Stimulated activated CD4-positive, alpha-beta T cell treated with anti-CD3 and anti-CD28 coated beads, Interleukin-1b, Interleukin-23, amount 100 ng/mL, for 24 hours (primary cell): ENCODE measurements at places on chromosomes 6 and 20.

DNA sequence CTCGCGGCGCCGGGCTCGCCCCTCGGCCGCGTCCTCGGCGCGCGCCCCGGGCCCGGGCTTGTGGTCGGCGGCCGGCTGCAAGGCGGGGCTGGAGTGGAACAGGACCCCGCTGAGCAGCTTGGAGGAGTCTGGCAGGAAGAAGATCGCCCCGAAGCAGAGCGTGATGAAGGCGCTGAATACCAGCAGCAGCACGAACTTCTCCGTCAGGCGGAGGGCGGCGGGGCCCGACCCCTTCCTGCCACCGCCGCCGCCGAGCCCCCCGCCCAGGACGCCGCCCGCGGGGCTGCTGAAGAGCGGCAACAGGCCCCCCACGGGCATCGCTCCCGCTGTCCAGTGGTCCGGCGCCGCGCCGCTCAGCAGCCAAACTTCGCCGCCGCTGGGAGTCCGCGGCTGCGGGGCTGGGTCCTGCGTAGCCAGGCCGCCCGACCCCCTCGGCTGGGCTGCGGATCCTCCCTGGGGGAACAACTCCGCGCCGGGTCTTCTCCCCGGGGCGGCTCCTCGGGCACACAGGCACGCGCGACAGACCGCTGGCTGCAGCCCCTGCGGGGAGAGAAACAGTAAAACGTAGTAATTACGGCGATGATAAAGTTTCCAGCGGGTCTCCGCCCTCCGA lies 707 bp downstream of the MAN1A1 start:
- DNase-seq = no peak

- DNase-seq = no peak
Observed at GRCh38 chr6:43778131-43778855, 8.3 kb downstream of the VEGFA start.

- DNase-seq = no peak
Observed at GRCh38 chr6:25756382-25757363, 2.1 kb downstream of the SLC17A4 start.

GRCh38 chr6:57159127-57159526 lies 13.0 kb upstream of the BAG2 start:
- no peak for DNase-seq

DNA sequence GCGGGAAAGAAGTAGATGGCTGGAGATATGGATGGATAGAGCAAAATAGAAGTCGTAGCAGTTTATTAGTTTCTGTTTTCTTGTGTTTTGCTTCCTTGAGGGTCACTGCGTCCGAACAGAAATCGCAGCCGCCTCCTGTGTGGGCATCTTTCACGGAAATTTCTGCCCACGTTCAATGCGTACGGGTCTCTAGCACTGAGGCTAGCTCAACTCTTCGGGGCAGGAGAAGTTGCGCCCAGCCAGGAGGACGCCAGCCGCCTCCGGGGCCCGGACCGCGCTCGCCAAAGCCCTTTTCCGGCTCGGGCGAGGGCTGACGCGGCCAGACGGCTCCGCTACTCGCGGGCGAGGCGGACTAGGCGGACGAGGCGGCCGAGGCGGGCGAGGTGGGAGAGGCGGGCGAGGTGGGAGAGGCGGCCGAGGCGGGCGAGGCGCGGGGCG lies 814 bp downstream of the TFAP2B start:
- DNase-seq = no peak
